CD4-positive, alpha-beta T cell treated with Interferon gamma for 1 hour (primary cell): ENCODE measurements at places on chromosomes 11 and 22.

DNA sequence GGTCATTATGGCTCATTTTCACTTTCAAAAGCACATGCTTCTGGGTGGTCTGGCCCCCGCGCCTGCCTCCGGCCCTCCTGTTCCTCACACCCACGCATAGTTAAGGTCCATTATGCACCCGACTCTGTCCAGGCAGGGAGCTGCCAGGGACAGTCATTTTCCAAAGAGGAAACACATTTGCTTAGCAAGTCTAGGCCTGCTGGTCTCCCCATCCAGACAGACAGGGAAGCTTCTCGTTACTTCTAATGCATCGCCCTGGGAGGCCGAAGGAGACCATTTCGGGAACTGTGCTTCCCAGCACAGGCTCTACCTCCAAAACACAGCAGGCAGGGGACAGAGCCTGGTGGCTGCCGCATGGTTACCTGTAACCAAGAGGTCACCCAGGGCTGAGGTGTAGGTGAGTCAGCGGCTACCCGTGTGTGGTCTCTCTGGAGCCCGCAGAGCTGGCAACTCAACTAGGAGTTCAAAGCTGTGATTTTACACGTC, 87.1 kb upstream of the SHANK2 start:
- DNase-seq: no peak

DNA sequence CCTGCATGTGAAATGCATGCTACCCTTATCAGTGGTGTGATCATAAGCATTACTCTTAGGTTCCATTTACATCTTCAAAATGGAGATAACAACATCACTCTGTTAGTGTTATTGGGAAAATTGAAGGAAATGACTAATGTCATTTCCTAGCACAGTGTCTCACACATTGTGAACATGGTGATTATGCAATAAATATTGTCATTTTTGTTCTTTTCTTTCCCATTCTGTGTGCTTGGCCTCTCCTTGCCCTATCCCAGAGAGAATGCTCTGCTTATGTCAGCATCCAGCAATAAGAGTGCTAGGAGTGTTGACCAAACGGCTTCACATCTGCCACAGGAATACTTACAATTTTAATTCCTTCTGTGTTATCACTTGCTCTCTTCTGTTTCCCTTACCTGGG, 1024.1 kb upstream of the CCDC90B start:
- no peak for DNase-seq

- no peak for DNase-seq
These were observed 5.8 kb upstream of the MS4A18 start for GRCh38 chr11:60718524-60719316.

DNA sequence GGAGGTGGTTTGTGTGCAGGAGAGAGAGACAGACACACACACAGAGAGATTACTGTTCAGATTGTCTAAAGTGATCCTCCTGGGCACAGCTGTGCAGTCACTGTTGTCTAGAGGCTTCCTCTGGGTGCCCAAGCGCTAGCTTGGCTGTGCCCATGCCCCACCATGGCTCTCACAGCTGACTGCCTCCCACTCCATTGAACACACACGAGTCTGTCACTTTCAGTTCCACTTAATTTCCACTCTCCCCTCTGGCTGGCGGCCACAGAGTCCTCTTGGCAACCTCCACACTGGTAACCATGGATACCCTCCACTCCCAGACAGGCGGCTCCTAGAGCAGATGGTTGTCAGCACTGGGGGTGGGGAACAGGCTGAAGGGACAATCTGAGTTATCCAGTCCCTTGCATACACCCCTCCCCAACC, 29.1 kb downstream of the MAP6 start:
- peak; percentile 41 for DNase-seq

DNA sequence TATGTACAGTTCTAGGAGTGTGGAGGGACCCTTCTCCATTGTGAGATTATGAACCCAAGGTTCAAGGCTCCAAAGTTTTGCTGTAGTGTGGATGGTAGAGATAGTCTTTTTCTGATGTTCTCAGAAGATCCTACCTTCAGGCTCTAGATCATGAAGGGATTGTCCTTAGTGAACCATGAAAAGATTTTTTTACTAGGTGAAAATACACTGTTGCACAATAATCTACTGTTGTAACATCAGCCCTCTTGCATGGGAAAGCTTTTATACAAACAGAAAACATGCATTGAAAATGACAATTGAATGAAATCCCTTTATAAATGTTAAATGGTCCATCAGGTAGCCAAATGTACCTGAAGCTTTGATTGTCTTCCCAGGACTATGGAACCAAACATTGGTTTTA, 177.8 kb downstream of the FAM76B start:
- no peak for DNase-seq

- DNase-seq: no peak
These were observed 107.3 kb downstream of the RPL27A start for GRCh38 chr11:8789864-8790263.

DNA sequence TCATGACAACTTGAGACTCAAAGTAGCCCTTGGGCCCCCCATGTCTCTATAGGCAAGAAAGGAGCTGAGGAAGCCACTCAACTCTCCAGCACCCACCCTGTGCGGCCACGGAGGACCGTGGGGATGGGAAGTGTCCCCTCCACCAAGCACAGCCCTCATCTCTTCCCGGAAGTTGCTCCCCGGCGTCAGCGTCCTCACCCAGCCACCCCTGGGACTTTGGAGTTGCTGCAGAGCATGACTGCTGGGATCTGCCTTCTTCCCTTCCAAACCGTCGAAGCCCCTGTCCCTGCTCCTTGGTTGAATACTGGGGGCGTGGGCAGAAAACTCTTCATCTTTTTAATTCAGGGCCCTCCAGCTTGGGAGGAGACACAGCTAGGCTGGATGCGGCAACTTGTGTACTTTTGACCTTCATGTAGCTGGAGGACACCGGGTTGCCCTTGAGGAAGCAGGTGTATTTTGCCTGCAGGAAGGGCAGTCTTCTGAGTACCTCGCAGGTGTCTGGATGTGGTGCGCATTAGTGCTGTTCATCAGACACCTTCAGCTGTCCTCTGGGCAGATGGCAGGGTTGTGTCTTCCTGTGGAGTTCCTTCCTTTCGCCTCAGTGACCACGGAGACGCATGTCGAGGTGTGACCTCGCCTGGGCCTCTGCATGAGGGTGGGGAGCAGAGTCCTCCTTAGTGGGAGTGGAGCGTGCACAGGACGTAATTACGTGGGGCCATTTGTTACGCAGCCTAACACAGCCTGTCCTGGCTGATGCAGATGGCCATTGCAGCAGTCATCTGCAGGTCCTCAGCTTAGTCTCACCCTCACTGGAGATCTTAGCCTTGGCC, 12.2 kb upstream of the IFITM3 start:
- no peak for DNase-seq

GRCh38 chr11:43067681-43068080, 244.1 kb upstream of the API5 start:
- no peak for DNase-seq

DNA sequence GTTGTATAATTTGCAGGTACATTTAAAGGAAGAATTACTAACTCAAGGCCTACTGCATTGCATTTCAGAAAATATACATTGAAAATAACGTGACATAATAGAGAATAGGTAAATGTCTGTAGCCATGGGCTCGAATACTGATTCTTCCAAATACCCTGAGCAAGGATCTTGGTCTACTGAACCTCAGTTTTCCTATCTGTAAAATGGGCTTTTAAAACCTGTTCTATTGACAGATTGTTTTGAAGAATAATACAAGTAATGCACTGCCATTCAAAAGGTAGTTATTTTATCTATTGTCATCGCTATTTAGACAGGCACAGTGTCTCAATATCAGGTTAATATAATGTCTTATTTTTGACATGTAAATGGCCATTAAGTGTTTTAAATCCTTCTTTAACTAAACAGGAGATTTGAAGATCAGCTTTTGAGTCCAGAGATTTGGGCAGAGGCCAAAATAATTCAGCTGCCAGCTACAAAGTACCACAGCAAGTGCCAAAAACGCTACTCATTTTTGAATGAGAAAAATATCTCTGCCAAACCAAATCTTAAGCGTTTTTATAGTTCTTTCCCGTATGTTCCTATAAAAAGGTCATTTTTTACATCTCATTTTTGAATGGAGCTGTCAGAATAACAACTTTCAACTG, 56.7 kb downstream of the CTSC start:
- no peak for DNase-seq

- peak; percentile 25 for DNase-seq
These were observed 109.2 kb downstream of the CSNK2A3 start for GRCh38 chr11:11243590-11244469.

DNA sequence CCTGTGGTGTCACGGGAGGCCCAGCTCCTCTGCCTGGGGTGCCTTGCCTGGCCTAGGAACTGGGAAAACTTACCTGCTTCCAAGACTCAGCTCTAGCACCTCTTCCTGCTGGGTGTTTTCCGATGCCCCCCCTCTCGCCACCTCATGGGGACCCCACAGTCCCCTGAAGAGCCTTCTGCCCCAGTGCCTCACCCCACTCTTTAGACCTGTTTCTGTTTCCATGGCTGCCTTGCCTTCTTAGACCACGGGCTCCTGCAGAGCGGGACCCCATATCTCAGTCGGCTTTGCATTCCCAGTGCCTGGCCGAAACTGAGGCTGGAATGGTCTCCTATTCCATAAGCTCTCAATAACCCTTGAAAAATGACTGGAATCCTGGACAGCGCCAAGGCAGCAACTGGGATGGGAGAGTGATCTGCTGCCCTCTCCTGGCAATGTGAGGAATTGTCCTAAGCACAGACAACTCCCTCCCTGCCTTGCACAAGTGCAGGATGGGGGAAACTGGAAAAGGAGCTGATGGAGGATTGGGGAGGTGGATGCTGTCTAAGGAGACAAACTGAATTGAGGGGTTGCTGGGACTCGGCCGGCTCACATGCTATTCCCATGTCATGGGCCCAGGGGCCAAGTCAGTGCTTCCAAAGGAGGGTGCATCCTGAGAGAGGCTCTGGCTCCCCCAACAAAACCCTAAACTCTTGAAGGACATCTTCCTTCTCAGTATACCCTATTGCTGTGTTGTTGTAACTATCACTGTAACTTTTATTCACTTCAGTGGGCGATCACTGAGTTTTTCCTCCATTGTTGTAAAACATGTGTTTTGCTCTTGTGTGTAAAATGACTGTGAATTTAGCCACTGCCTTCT, 26.6 kb upstream of the IL17RA start:
- DNase-seq: peak; percentile 18

DNA sequence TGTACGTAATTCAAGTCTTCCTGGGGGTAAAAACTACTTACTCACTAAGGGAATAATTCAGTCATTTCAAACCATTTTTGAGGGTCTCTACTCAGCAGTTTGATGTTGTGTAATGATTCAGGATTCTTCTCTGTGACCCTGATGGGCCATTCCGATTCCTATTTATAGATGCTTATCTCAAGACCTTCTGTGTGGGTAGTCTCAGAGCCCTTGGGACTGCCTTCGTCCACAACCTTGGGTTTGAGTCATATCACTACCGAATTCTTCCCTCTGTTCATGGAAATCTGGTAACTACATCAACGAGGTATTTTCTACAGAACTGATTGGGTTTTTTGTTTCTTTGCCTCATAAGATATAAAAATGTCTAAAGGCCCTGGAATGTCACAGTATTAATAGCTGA, 14.3 kb upstream of the CBX6 start:
- DNase-seq: no peak

GRCh38 chr11:59582006-59582405, 33.6 kb downstream of the OSBP start:
- no peak for DNase-seq

- no peak for DNase-seq
These were observed 12.3 kb upstream of the TSKU start for GRCh38 chr11:76770642-76771445.

GRCh38 chr11:130243816-130244215, 70.9 kb downstream of the ZBTB44 start:
- no peak for DNase-seq

DNA sequence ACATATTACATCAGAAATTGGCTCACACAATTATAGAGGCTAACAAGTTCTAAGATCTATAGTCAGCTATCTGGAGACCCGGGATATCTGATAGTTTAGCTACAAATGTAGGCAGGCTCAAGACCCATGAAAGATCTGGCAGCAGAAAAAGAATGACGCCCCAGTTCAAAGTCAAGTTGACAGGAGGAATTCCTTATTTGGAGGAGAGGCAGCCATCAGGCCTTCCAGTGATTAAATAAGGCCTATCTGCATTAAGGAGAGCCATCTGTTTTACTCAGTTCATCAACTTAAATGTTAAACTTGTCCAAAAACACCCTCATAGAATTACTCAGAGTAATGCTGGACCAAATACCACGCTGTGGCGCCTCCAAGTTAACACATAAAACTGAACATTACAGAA, 1402.6 kb downstream of the FAM181B start:
- DNase-seq: no peak

DNA sequence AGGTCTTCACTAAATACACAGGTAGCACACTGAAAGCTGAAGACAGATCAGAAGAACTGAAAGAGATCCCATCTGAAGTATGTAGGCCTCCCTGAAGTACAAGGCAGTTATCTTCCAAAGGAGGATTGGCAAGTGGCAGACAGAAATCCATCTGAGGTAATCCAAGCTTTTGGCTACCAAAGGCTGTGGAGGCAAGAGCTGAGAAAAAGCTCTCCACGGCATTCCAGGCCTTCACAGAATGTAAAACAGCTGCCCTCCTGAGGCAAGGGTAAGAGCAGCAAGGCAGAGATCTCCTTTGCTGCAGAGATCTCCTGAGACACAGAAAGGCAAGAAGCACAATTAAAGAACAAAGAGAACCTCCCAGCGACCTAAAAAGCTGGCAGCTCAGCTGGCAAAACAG, 19.1 kb downstream of the PIK3C2A start:
- DNase-seq: no peak

GRCh38 chr11:65132988-65133700, 1.2 kb downstream of the SYVN1 start:
- peak; percentile 63 for DNase-seq

- no peak for DNase-seq
These were observed 169.6 kb downstream of the MSANTD4 start for GRCh38 chr11:105852403-105852802.

- no peak for DNase-seq
These were observed 7.8 kb downstream of the P2RY2 start for GRCh38 chr11:73225851-73226250.

- no peak for DNase-seq
These were observed 2.2 kb downstream of the TMEM80 start for GRCh38 chr11:697811-698311.
